ENCODE measurements at places on chromosomes 4 and X.

- no peak for DNase-seq
Measured at GRCh38 chr4:102667001-102667400, 93.8 kb downstream of the MANBA start.

DNA sequence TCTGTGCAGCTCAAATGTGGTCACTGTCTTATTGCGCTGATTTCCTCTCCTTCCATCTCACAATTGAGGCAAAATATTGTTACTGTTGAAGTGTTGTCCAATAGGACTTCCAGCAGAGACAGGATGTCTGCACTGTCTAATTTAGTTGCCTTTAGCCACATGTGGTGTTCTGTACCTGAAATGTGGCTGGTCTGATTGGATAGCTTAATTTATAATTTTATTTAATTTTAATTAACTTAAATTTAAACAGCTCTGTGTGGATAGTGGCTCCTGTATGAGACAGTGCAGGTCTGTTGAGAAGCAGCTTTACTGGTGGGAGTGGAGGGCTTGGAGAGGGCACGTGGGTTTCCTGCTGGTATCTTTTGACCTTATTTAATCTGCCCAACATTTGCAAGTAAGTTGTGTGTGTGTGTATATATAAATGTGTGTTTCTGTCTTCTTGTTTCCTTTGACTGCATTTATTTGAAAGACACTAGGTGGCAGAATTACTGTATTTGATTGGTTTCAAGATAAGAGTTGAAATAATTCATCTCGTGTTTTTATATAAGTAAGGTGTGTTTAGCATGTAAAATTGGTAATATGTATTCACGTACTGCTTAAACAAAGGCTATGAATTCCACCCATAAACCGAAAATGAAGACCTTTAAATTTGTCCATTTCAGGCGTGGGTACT, 55.3 kb upstream of the MSANTD1 start:
- DNase-seq: no peak

DNA sequence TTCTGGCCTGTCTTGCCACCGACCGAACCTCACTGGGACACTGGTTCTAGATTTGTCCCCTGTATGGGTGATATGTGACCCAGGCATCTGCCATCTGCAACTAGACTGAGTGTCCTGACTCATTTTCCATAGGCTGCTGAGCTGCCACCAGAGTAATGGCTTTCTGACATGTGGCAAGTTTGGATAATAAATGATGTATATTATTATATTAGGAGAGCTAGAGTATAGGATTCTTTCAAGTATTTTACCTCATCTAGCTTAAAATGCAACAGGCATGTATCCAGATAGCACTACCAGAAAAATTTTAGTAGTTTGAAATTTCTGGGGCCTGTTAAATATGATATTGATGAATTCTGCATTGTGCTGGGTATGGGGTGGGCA, 15.8 kb upstream of the PGRMC2 start:
- DNase-seq: no peak

DNA sequence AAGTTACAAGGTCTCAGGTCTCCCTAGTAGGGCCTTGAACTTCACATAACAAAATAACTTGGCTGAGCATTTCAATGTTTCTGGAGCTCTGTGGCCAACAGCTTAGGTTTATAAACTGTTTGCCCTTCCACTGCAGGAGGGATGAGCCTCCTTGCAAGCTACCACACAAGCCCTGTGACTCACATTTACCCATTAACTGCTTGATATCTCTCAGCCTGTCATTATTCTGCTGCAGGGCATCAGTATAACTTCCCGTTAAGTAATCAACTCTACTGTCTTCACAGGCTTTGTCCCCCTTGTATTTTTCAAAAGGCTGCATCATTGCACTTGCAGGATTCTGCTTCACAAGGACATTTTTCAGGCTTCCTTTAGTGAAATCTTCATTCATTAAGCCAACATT, 151.7 kb upstream of the CXCL13 start:
- DNase-seq: no peak

- no peak for DNase-seq
Measured at GRCh38 chr4:8759987-8760386, 111.7 kb downstream of the HMX1 start.

GRCh38 chr4:69323284-69323683, 43.0 kb downstream of the UGT2B28 start:
- no peak for DNase-seq

DNA sequence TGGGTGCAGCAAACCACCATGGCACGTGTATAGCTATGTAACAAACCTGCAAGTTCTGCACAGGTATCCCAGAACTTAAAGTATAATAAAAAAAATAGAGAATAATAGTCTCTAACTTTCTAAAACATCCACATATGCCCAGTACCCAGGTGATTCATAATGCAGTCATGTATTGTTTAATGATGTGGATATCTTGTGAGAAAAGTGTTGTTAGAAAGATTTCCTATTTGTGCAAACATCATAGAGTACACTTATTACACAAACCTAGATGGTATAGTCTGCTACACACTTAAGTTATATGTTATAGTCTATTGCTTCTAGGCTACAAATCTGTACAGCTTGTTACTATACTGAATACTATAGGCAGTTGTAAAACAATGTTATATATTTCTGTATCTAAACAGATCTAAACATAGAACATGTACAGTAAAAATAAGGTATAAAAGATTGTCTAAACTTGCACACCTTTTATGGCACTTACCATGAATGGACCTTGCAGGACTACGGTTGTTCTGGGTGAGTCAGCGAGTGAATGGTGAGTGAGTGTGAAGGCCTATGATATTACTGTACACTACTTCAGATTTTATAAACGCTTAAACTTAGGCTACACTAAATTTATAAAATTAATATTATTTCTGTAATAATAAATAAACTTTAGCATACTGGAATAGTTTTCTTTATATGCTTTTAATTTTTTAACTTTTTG, 232.2 kb upstream of the SLIT2 start:
- DNase-seq: no peak

DNA sequence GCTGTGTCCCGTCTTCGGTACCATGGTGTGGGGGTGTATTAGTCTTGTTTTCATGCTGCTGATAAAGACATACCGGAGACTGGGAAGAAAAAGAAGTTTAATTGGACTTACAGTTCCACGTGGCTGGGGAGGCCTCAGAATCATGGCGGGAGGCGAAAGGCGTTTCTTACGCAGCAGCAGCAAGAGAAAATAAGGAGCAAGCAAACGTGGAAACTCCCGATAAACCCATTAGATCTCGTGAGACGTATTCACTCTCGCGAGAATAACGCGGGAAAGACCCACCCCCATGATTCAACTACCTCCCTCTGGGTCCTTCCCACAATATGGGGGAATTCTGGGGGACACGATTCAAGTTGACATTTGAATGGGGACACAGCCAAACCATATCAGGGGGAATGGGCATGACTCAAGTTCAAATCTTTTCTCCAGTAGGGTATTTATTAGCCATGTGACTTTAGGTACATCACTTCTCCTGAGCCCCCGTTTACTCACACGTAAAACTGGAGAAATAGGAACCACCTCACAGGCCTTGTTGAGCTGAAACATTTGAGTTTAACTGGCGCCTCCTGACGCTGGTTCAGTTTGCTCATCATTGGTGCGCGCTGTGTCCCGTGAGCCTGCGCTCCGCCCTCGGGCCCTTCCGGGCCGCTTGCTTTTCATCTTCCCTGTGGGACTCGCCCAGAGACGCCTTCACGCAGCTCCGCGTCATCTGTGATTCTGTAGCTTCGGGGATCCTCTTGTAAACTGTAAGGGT, 35.5 kb upstream of the FAT1 start:
- DNase-seq: no peak

- DNase-seq: no peak
Measured at GRCh38 chrX:13661735-13662288, 8.9 kb downstream of the TCEANC start.

- DNase-seq: no peak
Measured at GRCh38 chrX:1601768-1602085, 10.3 kb downstream of the AKAP17A start.

DNA sequence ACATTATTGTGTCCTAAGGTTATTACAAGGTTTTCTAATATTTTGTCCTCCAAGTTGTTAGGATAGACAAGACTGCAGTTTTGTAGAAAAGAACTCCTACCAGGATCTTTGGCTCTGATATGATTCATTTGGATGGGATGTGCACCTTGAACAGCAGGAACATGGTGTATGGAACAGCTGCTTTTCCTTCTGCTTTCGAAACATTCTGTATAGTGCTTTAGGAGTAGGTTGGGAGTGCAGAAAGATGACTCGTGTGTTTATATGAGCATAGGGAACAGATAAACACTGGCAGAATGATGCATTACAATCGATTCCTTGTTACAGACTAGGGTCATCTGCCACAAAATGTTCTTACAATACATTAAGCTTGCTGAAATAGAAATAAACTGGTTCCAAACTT, 790.1 kb downstream of the DMD start:
- DNase-seq: no peak

- DNase-seq: no peak
Measured at GRCh38 chr4:80049813-80050534, 23.1 kb downstream of the ANTXR2 start.

DNA sequence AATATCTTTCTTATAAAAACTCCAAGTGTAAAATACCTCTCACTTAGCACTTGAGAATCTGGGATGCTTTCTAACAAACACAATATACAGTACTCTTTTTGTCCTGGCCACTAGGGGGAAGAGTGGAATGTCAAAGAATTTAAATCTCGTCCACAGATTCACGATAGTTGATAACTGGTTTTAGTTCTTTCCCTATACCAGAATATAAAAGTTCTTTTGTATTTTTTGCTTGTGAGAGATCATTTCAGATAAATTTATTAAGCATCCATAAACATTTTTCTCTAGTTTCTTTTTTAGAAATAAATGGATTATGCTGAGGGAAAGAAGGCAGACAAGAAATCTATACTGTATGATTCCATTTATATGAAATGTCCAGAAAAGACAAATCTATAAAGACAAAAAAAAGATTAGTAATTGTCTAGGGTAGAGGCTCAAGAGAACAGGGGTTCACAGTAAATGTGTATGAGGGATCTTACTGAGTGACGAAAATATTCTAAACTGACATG, 50.4 kb downstream of the MGARP start:
- no peak for DNase-seq
